ENCODE measurements at places on chromosomes 3 and 15.

DNA sequence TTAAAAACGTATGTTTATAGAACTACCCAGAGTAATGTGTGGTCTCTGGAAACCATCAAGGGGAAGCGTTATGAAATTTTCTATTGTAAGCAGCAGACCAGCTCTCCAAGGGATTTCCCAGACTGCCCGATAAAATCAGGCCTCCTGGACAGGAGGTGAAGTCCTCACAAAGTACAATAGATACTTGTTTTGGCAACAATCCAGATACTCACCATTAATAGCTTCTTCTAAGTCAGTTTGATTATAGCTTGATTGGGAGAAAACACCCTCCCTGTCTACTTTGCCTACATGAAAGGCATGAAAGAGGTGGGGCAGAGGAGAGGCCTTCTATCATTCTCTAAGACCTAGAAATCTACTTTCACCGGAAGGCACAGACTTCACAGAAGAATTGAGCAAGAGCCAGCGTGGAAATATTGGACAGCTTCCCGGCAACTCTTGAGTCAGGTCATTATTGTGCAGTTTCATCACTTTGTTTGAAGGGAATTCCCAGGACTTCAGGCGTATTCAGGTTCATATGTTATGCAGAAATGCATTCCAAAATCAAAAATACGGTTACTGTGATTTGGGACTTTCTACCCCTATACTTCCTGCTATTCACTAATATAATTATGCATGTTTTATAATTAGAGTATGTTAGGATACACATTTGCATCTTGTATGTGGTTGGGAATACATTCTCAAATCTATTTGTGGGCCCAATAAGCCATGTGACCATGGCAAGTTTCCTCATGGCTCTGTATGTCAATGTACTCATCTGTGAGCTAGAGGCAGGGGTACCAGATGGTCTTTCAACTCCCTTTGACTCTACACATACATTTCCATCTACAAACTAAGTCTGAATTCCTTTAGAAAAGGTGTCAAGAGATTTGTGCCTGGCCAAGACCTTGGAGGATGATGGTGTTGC lies 103.5 kb downstream of the CD47 start:
- DNase-seq = peak; percentile 98

GRCh38 chr15:75891895-75892294 lies 11.8 kb upstream of the FBXO22 start:
- peak; percentile 88 for DNase-seq

GRCh38 chr15:84082739-84083138 lies 152.8 kb upstream of the GOLGA6L4 start:
- DNase-seq = peak; percentile 7

DNA sequence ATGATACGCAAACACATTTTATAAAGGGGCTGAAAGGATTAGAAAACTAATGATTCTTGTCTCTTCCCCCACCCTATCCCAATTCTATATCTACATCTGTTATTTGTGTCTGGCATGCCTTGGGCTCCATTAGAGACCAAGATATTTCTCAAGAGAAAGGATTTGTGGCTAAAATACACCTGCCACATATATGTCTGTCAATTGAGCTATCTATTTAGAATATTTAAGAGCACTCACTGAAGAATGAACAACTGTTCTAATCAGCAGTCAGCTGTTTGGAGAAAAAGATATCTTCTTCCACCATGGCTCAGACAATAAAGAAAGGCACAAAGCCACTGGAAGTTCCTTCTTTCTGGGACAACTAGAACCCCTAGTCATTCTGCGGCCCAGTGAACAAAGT lies 61.7 kb upstream of the LRRN1 start:
- DNase-seq = no peak

- no peak for DNase-seq
These were observed 460.9 kb downstream of the FOXP1 start for GRCh38 chr3:71122641-71123040.

DNA sequence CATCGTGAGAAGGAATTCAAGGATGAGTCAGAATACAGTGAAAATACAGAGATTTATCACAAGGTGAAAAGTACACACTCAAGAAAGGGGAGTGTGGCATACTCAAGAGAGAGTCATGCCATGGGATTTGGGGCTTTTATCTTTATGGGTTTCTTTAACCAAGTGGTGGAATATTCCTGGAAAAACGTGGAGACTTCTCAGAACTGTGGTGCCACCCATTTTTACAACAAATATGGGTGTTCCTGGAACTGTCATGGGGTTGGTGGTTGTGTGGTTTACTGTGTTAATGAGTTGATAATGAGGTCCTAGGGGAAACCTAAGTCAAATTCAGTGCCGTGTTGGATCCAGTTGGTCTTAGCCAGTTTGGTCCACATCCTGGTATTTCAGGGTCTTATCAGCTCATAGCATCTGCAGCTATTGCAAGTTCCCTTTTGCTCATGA lies 497.2 kb downstream of the GABRG3 start:
- no peak for DNase-seq

DNA sequence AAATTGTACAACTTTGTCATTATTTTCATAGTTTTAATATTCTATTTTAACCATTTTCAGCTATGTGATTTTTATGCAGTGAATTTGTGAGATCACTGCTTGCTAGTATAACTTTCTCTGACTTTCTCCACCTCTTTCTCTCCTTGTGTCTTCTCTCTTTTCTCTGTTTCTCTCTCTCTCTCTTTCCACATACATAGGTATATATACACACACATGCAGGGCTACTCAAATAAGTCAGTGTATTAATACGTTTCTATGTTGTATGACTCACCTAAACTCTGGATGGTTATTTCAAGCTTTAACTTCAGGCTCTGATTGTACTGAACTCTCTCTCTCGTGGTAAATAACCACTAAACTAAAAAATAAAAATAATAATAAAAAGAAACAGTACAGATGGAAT lies 1389.3 kb upstream of the ALCAM start:
- no peak for DNase-seq

DNA sequence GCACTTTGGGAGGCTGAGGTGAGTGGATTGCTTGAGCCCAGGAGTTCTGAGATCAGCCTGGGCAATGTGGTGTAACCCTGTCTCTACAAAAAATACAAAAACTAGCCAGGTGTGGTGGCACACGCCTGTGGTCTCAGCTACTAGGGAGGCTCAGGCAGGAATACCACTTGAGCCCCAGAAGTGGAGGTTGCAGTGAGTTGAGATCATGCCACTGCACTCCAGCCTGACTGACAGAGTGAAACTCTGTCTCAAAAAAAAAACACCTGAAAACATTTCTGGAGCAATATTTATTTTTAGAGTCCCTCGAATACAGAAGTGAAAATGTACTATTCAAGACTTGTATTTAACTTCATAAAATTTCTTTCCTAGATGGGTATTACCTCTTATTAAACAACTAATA lies 4.6 kb downstream of the SPCS1 start:
- DNase-seq = no peak

GRCh38 chr3:105957722-105958121 lies 88.9 kb upstream of the CBLB start:
- peak; percentile 44 for DNase-seq

GRCh38 chr15:80560601-80561400 lies 134.3 kb upstream of the ABHD17C start:
- DNase-seq = no peak

DNA sequence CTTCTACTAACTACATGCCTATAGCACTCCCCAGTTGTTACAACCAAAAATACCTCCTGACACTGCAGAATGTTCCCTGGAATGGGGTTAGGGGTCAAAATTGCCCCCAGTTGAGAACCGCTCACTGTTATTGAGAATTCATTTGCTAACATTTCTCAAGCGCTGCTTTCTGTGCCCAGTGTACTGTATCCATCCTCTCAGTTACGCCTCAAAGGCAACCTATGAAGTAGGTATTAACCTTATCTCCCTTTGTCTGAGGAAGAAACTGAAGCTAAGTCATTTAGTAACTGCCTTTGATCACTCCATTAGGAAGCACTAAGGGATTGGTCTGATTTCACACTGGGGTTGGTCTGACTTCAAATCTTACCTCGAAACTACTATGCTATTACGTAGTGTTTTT lies 70.1 kb downstream of the CADPS start:
- no peak for DNase-seq

- DNase-seq = no peak
These were observed 13.2 kb downstream of the NR1I2 start for GRCh38 chr3:119794971-119795612.

DNA sequence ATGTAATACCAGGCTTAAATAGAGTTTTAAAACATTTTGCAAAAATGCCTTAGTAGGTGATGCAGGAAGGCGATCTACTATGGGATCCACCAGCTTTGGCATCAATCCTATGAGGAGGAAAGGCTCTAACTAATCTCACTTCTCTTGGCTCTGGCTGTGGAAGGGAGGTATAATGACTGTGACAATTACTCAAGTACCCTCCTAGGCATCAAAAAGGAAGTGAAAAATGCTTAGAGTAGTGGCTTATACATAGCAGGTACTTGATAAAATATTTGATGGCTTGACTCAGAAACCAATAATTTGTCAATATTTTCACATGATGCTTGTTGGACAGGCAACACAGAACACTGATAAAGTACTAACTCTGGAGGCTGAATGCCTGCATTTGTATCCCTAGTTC lies 34.1 kb upstream of the SERPINI2 start:
- DNase-seq = no peak

GRCh38 chr15:73908030-73908821 lies 18.0 kb upstream of the LOXL1 start:
- peak; percentile 71 for DNase-seq

DNA sequence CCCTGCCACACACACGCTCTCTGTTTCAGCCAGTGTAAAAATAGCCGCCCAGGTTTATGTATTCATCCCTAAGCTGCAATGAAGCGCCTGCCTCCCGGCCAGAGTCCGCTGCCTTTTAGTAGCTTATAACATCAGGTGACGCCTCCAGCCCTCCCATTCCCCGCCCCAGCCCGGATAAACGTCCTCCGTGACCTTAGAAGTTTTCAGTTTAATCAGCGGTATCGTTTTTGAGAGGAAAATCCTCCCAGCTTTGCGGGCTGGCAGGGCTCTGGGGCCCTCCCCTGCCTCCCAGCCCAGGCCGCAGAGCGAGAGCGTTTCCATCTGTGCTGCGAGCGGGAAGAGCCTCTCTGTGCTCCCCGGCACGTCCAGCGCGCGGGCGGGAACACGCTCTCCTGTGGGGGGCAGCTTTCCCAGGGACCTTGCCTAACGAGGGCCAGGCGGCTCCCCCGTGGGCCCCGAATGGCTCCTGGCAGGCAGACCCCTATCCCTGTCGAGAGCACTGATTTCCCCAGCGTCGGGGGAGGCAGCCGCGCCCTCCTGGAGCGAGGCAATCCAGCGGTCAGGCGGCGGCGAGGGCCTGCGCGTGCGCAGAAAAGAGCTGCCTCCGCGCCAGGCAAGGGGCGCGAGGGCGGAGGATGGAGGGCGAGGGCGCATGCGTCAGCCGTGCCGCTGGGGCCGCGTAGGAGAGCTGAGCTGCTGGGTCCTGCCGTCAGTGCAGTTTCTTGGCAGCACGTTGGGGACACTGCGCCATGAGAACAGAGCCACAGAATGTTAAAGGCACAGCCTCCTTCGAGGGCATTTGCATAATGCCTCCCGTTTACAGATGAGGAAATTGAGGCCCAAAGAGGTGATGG lies 71.1 kb downstream of the CCNL1 start:
- peak; percentile 98 for DNase-seq

DNA sequence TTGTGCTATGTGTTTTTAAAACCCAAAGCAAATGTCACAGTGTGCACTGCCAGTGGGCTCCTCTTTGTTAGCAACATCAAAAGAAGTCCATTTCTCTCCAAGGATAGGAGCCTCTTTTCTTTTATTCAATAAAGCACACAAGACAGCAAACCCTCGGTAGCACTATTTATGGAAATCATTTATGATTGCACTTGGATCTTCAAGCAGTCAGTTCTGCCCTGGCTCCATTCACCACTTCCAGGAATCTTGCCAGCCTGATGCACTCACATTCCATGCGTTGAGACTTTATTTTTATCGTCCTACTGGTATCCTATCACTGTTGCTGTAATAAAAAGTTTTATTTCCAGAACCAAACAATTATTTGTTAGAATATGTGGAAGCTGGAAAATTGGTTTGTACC lies 412.1 kb downstream of the TBL1XR1 start:
- no peak for DNase-seq

- no peak for DNase-seq
These were observed 115.8 kb downstream of the NEK10 start for GRCh38 chr3:27253391-27253790.

- no peak for DNase-seq
These were observed 143.9 kb upstream of the LIPC start for GRCh38 chr15:58287891-58288290.

- no peak for DNase-seq
These were observed 275.4 kb upstream of the CTDSPL start for GRCh38 chr3:37586280-37586679.

GRCh38 chr15:91529534-91529933 lies 324.0 kb upstream of the SLCO3A1 start:
- DNase-seq = no peak

- peak; percentile 33 for DNase-seq
These were observed 791 bp downstream of the GYG1 start for GRCh38 chr3:148992027-148992634.

DNA sequence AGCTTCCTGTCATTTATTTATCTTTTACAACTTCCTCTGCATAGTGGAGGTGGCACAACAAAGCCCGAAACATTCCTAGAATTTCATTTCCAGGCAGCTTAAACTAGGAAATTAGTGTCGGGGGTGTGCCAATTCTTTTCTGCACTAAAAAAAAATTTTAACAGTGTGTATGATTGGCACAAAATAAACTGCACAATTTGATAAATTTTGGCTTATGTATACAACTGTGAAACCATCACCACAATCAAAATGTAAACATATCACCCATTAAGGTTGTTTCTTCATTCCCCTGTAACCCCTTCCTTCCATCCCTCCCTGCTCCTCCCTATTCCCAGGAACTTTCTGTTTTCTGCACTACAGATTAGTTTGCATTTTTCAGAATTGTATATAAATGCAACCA lies 54.7 kb downstream of the RPL39L start:
- DNase-seq = no peak
